ENCODE measurements at places on chromosomes 5 and 9. TPM values are rescaled to one million over a fixed set of nuclear protein-coding genes. Genes with fewer than 3 reads are reported as not detected.
A peak's percentile ranks its signal among the peaks of the same experiment; 100 is the strongest.

Gene ANKRD34B
- not detected for total RNA-seq

Gene ZNF462
- total RNA-seq = 0.61 TPM

Gene NUP188
- total RNA-seq = 124 TPM

Gene KLHL3
- total RNA-seq = 3.0 TPM

Gene FEM1C
- 12.5 TPM for total RNA-seq

Gene CCDC192
- not detected for total RNA-seq

- no peak for DNase-seq
- H3K4me1 ChIP-seq = no peaks in the 10 kb centered on the region
Measured at GRCh38 chr5:65141493-65141892, 340.2 kb downstream of the ADAMTS6 start.

GRCh38 chr5:169728-170094 is 21.6 kb upstream of the LRRC14B start:
- H3K4me1 ChIP-seq = no peaks in the 10 kb centered on the region
- peaks cover 4% of the 10 kb centered on the region for H3K27me3 ChIP-seq
- H3K4me3 ChIP-seq = no peak overlapping the region
- DNase-seq = no peak
- no peak overlapping the region for H3K27ac ChIP-seq
- no peaks in the 10 kb centered on the region for H3K36me3 ChIP-seq

GRCh38 chr9:80233102-80233843 is 661.5 kb downstream of the TLE4 start:
- no peaks in the 10 kb centered on the region for H3K4me1 ChIP-seq
- no peak overlapping the region for H3K4me3 ChIP-seq
- no peak overlapping the region for H3K27ac ChIP-seq
- no peak for DNase-seq
- H3K36me3 ChIP-seq = no peaks in the 10 kb centered on the region
- no peaks in the 10 kb centered on the region for H3K27me3 ChIP-seq

DNA sequence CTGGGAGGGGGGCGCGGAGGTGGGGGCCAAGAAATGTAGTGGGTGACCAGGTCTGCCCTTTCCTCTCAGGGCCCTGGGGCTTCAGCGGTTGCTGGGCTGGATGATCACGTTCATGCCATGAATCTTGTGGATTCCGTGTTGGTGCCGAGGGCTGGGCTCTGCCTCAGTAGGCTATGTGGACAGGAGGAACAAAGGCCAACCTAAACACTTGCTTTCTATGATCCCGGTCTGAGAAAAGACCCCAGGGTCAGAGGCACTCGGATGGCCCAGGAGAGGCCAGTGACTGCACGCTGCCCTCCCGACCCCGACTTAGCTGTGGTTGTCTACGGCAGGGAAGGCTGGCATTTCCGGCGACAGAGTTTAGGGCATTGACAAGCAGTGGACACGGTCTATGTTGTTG is 26.6 kb downstream of the PHF2 start:
- peaks cover 30% of the 10 kb centered on the region for H3K36me3 ChIP-seq
- no peak overlapping the region for H3K4me3 ChIP-seq
- peaks cover 42% of the 10 kb centered on the region for H3K4me1 ChIP-seq
- no peaks in the 10 kb centered on the region for H3K27me3 ChIP-seq
- DNase-seq = no peak

- no peak overlapping the region for H3K27ac ChIP-seq
- DNase-seq = no peak
- H3K36me3 ChIP-seq = peaks cover 8% of the 10 kb centered on the region
- peaks cover 32% of the 10 kb centered on the region for H3K4me1 ChIP-seq
- no peaks in the 10 kb centered on the region for H3K27me3 ChIP-seq
Measured at GRCh38 chr5:172008689-172009141, 2.3 kb upstream of the FBXW11 start.

DNA sequence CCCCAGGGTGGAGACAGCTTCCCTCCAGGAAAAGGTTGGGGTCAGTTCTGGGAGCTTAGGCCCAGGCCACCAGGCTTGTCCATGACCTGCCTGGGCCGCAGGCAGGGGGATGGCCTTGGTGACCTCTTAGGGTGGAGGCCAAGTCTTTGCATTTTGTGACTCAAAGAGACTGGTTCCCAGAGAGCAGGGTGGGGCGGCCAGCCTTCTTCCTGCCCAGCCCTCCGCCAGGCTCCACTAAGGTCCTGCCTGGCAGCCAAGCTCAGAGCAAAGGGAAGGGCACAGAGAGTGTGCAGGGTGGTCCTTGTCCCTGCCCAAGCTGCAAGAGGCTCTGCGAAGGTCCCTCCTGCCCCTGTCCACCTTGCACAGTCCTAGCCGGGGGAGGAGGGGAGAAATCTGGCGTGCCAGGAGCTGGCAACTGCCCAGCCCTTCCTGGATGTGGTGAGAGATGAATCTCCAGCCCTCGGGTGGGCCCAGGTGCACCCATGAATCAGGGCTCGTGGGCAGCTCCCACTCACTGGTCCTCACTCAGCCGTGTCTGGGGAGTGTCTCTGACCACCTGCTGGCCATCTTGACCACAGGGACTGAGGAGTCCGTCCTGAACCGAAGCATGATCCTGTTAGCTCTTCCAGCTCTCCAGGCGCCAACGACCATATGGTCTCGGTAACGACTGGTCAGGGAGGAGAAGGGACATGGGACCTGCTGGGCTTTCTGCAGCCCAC is 2.3 kb upstream of the PTGDS start:
- H3K36me3 ChIP-seq = no peaks in the 10 kb centered on the region
- peak overlapping the region; percentile 23 for H3K4me3 ChIP-seq
- peaks cover 17% of the 10 kb centered on the region for H3K4me1 ChIP-seq
- peak; percentile 40 for DNase-seq
- no peaks in the 10 kb centered on the region for H3K27me3 ChIP-seq

DNA sequence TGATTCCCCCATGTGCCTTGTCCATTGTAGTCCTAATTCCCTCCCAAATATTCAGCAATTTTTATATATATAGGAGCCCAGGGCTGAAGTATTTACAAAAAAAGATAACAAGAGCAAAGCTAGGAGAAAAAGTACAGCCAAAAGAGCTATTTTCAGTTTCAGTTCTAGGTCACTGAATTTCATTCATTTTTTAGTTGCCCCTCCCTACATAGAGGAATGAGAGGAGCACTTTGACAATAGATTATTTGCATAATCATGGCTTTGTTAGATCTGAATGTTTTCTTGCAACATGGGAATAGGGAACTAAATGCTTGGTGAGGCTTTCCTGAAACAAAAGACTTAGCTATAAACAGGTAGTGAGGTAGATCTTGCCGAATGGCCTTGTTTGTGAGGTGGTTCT is 15.3 kb upstream of the F2RL2 start:
- no peaks in the 10 kb centered on the region for H3K27me3 ChIP-seq
- peaks cover 6% of the 10 kb centered on the region for H3K4me1 ChIP-seq
- peak overlapping the region; percentile 1 for H3K27ac ChIP-seq

DNA sequence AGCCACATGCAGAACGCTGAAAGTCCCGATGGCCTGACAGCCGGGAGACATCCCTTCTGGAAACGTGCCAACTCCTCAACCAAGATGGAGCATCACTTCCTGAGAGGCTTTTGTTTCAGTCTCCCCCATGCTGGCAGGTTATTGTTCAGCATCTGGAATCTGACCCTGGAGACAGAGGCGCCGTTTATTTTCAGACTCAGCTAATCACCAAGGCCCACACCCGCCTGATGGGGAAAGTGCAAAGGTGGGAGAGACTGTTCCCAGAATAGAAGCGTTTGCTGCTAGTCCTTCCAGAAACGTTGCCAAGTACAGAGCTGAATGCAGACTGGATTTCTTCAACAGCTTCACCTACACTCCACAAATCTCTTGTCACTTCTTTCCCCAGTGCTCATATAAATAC is 41.8 kb upstream of the S1PR3 start:
- no peak for DNase-seq
- peaks cover 26% of the 10 kb centered on the region for H3K27me3 ChIP-seq
- peaks cover 17% of the 10 kb centered on the region for H3K4me1 ChIP-seq
- H3K4me3 ChIP-seq = no peak overlapping the region
- H3K27ac ChIP-seq = no peak overlapping the region

DNA sequence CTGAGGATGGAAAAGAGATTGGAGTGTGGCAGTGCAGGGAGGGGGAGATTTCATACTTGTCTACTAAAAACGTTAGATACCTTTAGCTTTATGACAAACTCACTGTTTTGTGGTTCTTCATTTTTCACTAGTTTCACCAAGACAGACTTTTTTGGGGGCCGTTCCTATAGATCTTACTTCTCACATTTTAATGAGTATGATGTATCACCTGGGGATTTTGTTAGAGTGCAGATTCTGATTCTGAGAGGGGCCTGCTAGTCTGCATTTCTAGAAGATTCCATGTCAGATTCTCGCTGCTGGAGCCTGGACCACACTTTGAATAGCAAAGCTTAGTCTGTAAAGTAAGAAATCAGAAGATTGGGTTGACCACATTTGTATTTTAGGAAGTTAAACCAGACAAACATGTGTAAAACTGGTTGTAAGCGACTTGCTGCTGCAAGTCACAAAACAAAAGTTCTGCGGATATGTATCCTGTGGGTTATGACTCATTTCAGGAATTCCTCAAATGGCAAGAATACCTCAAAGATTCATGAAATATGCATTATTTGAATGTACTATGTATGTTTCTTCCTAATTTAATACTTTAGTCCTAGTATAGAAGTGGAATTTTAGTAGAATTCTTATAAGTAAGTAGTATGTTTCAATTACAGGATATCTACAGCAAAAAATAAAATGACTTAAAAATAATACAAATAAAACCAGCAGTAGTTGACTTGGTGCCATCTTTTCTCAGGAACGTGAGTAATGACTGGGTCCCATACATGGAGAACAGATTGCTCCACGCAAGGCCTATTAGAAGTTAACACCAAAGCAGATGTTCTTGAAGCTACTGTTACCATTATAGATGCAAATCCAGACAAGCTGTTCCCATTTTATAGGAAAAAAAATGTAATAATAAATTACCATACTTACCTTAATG is 27.8 kb downstream of the NFIL3 start:
- H3K4me1 ChIP-seq = peaks cover 19% of the 10 kb centered on the region
- no peaks in the 10 kb centered on the region for H3K36me3 ChIP-seq
- peak overlapping the region; percentile 19 for H3K4me3 ChIP-seq
- peak overlapping the region; percentile 78 for H3K27ac ChIP-seq

GRCh38 chr9:73782166-73782565 is 630.5 kb downstream of the ANXA1 start:
- no peaks in the 10 kb centered on the region for H3K4me1 ChIP-seq
- H3K36me3 ChIP-seq = no peaks in the 10 kb centered on the region
- no peak overlapping the region for H3K27ac ChIP-seq
- no peak overlapping the region for H3K4me3 ChIP-seq
- H3K27me3 ChIP-seq = no peaks in the 10 kb centered on the region
- DNase-seq = no peak

DNA sequence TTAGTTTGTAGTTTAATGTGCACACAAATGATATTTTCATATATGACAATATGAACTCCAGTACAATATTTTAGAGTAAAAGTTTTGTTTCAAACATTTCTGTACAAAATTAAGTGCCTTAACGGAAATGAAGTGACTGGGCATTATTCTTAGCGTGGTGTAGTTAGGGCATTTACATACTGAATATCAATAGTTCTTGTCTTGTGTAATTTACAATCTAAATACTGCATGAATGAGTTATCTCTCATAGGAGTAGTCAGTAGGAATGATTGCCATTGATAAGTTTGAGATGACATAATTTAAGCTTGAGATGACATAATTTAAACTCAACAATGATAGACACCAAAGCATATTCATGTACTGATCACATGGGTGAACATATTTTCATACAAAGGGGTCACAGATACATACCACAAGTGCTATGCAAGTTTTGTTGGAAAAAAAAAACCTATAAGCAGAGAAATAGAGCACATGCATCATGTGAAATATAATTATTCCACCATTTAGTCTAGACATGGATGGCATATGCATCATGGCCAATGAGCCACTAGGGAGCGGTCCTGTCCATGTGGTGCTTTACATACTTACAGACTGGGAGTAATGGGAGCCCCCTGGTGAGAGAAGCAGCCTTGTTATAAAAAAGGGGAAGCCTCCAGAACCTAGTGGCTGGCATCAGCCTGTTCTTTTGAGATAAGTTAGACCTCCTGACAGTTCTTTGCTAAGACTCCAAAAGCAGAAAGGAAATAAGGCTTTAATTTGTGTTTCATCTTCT is 1523.9 kb downstream of the MAT2B start:
- H3K4me1 ChIP-seq = no peaks in the 10 kb centered on the region
- H3K27ac ChIP-seq = no peak overlapping the region
- H3K36me3 ChIP-seq = no peaks in the 10 kb centered on the region
- no peak overlapping the region for H3K4me3 ChIP-seq
- no peaks in the 10 kb centered on the region for H3K27me3 ChIP-seq

DNA sequence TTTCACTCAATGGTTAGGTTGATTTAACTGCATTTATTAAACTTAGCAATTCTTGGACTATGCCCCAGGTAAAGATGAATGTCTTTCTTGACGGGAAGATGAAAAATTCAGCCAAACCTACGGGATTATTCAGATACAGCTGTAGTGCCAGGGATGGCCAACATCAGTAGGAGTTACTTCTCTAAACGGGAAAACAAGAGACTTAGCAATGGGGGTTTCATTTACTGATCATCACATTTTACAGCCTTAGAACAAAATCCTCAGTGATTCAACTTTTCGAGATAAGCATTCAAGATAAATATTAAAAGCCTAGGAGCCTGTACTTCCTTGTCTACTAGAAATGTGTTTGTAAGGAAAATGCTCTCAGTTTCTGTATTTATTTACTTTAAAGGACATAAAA is 46.1 kb downstream of the S1PR3 start:
- DNase-seq = no peak
- H3K27me3 ChIP-seq = peaks cover 12% of the 10 kb centered on the region
- no peaks in the 10 kb centered on the region for H3K4me1 ChIP-seq

DNA sequence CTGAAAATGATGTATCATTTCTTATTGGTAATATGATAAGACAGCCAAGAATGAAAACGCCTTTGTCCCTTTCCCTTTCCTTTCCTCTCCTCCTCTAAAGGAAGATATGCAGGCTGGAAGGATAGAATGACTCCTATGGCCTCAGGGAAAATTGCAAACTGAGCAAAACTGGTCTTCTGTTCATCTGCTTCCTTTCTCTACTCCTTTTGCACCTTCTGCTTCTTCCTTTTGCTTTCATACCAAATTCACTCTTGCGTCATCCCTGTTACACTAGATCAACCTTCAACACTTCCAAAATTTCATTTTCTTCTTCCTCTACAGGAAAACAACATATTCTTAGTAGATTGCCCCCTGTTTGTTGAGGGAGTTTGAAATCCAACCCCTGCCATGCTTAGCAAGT is 234.1 kb downstream of the ADAMTS6 start:
- H3K4me1 ChIP-seq = no peaks in the 10 kb centered on the region
- no peaks in the 10 kb centered on the region for H3K36me3 ChIP-seq
- H3K27me3 ChIP-seq = no peaks in the 10 kb centered on the region
- H3K27ac ChIP-seq = no peak overlapping the region
- H3K4me3 ChIP-seq = no peak overlapping the region

GRCh38 chr5:60362158-60362557 is 337.8 kb downstream of the DEPDC1B start:
- H3K36me3 ChIP-seq = no peaks in the 10 kb centered on the region
- H3K4me3 ChIP-seq = no peak overlapping the region
- no peak overlapping the region for H3K27ac ChIP-seq
- no peaks in the 10 kb centered on the region for H3K27me3 ChIP-seq
- DNase-seq = no peak

DNA sequence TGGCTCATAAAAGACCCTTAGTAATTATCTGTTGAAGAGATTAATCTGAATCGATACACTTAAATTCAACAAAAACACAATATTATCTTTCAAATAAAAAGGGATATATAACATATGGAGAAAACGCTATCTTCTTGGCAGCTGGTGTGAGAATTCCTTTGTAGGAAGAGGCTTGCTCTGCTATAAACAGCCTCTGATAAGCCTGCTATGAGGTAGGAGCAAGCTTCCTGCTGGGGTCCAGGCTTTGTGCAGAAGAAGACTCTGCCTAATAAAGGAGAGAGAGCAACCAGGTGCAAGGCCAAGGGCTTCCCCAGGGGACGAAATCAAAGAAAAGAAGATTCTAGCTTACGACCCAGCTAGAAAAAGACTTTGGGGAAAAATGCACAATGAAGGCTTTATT is 43.3 kb upstream of the SSBP2 start:
- DNase-seq = no peak
- H3K36me3 ChIP-seq = no peaks in the 10 kb centered on the region
- peaks cover 1% of the 10 kb centered on the region for H3K27me3 ChIP-seq
- no peak overlapping the region for H3K4me3 ChIP-seq
- H3K27ac ChIP-seq = no peak overlapping the region
- no peaks in the 10 kb centered on the region for H3K4me1 ChIP-seq

Measured in activated CD4-positive, alpha-beta memory T cell treated with anti-CD3 and anti-CD28 coated beads for 36 hours (primary cell).